Psoas muscle (tissue), 8 donors: ENCODE measurements at places on chromosomes 7 and 10.

- no peak for DNase-seq
These were observed 111.5 kb downstream of the FOXL3 start for GRCh38 chr7:401495-401894.

DNA sequence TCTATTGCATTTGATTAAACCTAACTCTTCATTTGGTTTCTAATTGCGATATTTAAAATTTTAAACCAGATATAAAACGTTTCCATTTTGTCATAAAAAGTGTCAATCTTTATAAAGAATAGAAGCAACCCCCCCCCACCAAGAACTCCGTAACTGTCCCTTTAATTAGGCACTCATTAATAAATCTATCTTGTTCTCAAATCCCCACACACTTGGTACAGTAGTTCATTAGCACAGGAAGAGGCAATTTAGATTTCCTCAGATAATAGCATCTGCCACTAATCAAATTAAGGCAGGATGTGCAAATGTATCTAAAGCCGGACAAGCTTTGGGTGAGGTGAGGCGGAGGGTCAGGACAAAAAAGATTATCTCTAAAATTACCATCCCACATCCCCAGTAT is 1143.3 kb upstream of the AUTS2 start:
- DNase-seq: no peak

DNA sequence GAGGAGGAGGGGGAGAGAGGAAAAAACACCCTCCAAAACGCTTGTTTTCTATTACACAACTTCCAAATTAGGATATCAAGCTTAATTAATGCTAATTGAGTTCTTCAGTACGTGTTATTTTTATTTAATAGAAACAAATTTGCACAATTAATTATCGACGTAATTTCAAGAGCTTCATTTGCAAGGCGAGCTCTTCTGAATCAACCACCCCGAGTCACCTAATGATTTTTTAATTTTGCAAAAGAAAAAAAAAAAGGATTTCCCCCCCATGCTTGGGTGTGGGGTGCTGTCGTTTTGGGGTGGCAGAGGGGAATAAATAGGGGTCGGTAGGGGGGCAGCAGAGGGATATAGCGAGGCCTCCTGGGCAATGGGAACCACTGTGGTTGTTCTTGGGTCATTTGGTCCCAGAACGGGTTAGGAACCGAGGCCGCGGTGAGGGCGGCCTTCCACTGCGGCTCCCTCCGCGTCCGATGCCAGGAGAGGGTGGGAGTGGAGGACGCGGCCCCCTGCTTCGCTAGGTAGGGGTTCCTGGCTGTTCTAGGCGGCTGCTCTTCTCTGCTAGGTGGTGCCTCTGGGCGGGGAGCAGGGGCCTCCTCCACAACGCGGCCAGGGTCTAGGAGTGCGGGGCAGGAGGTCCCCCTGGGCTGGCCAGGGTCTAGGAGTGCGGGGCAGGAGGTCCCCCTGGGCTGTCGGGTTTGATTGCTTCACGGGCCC is 7.3 kb downstream of the UNCX start:
- DNase-seq: no peak

- no peak for DNase-seq
These were observed 111.2 kb upstream of the ZMIZ1 start for GRCh38 chr10:78957471-78958039.

DNA sequence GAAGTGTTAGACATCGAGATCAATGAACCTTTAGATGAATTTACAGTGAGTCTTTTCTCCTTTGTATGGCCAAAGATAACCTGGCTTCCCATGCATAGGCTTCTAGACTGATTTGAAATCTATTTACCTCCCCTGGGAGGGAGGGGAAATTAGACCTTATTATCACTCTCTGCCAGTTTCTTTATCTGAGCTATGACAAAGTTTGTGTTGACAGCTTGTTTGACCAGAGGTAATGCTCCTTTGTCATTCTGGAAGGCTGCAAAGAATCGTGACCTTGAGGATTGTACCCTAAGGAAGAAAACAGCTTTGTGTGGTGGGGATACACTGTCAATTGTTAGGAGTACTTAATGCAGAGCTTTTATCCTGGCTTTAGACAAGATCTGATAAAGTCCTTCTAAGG is 36.4 kb downstream of the RBM33 start:
- DNase-seq: no peak

DNA sequence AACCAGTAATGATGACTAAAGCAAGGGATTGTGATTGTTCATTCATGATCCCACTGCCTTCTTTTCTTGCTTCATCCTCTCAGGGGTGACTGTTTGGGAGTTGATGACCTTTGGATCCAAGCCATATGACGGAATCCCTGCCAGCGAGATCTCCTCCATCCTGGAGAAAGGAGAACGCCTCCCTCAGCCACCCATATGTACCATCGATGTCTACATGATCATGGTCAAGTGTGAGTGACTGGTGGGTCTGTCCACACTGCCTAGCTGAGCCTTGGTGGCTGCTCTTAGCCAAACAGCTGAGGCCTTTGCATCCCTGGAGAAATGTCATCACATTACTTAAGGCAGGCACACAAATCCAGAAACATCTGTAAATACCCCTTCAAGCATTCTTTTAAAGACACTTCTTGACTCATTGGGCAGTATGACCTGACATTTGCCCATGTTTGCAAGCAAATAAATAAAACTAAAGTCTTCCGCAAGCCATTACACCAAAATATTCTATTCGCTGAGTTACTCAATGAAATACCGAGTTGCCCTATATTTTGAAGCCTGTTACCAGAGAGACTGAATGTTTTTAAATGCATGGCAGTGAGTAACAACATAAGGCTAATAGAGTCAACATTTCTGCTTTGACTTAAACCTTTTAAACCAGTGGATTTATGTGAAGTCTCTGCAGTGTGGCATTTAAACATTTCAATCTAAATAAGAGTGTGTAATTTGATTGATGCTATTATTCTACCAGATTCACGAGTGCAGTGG is 166.3 kb upstream of the LANCL2 start:
- no peak for DNase-seq

- DNase-seq: no peak
These were observed 134.9 kb downstream of the TNS3 start for GRCh38 chr7:47446871-47447466.

- DNase-seq: no peak
These were observed 14.6 kb downstream of the STX1A start for GRCh38 chr7:73704640-73705550.
